ENCODE measurements at places on chromosomes 6 and 20. TPM values are rescaled to one million over a fixed set of nuclear protein-coding genes. Genes with fewer than 3 reads are reported as not detected.

Gene CRISP3
- not detected for total RNA-seq

DNA sequence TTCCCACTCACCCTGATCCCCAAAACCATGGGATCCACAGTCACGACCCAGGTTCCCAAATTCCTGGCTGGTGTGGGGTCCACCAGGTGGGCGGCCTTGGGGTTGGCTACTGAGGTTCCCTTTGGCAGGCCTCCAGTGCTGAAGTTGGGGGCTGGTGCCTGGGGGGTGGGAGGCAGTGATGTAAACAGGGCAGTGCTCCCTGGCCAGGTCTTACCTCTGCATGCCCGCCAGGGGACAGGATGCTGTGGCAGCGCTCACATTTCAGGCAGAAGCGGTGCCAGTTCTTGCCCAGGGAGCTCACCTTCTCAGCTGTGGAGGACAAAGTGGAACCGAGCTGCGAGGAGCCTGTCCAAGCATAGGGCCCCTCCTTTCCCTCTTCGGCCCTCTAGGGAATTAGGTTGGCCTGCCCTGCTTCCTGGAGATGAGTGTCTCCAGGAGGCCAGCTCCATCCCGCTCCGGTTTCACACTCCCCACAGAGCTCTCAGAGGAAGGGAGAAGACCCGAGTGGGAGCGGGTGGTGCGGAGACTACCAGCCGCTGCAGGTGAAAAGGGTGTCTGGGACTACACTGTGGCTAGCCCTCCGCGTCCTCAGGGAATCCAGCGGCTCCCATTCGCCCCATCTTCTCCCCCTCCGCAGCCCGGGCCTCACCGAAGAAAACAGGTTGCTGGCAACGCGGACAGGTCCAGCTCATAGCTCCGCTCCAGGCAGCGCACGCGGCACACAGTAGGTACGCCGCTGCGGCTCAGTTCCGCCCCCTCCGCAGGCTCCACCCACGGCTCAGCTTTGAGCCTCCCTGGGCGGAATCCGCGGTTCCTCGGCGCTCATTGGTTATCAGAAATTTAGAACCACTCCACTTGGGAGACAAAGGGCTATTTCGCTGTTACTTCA is at the start of gene CRIP3:
CRIP3 (minus strand) TSS at position 726 of the 889 bp plus-strand sequence; CDS start at position 692, 34 bp downstream.
- no peak for DNase-seq

- no peak for DNase-seq
These were observed 46.0 kb downstream of the PHIP start for GRCh38 chr6:79031821-79032590.

GRCh38 chr6:43395776-43396175 is 26.3 kb upstream of the ZNF318 start:
- no peak for DNase-seq

Gene CTSZ
- total RNA-seq = 101 TPM

Gene RNF8
- total RNA-seq = 18.6 TPM

GRCh38 chr6:139944976-139945375 is 570.5 kb upstream of the CITED2 start:
- no peak for DNase-seq

Gene FRK
- 1.1 TPM for total RNA-seq

- no peak for DNase-seq
These were observed 66.7 kb upstream of the SLC22A16 start for GRCh38 chr6:110543106-110543505.

- no peak for DNase-seq
These were observed 702.9 kb downstream of the TENT5A start for GRCh38 chr6:81049425-81050042.
